ENCODE measurements at places on chromosomes 4 and X.

DNA sequence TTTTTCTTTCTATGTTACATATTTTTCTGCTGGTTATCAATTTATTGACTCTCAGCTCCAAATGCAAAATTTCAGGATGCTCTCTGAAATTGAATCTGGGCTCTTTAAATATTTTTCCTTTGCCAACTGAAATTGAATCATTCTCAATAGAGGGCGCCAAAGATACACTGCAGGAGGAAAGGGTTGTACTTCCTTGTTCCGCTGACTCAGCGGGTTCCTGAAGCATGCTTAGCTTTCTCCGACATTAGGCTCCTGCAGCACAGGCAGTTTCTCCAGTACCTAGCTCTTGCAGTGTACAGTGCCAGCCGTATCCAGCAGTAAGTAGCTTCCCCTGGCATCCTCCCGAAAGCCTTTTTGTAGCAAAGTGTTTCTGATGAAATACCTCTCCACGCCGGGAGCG, 28.8 kb upstream of the CFAP47 start:
- no peak for DNase-seq

DNA sequence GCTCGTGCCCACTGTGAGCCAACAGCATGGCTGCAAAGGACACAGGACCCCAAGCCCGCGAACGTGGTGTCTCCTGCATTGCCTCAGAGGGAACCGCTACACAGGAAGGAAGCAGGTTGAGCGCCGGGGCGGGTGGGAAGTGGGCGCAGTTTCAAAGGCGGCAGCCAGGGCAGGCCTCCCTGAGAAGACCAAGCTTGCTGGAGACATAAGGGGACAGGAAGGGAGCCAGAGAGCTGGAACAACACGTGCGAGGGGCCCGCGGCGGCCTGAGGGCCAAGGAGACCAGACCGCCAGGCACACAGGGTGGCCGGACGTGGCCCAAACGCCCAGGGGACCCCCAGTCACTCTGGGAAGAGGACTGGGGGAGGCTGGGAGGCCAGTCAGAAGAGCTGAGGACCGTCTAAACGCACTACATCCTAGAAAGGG, 32.0 kb downstream of the CTBP1 start:
- DNase-seq = peak; percentile 79

- DNase-seq = no peak
Observed at GRCh38 chr4:52592287-52592686, 66.8 kb downstream of the USP46 start.

- no peak for DNase-seq
Observed at GRCh38 chr4:182810103-182810615, 107.0 kb downstream of the DCTD start.
